Heart right ventricle (tissue), 16 donors: ENCODE measurements at places on chromosomes 12 and 14.

DNA sequence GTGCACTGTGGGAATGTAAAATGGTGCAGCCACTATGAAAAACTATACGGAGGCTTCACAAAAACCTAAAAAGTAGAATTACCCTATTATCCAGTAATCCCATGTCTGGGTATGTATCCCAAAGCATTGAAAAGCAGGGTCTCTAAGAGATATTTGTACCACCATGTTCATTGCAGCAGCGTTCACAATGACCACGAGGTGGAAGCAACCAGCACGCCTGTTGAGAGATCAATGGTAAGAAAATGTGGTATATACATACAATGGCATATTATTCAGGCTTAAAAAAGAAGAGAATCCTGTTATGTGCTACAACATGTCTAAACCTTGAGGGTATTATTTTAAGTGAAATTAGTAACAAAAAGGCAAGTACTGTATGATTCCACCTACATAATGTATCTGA is 910 bp upstream of the NOPCHAP1 start:
- no peak for DNase-seq

DNA sequence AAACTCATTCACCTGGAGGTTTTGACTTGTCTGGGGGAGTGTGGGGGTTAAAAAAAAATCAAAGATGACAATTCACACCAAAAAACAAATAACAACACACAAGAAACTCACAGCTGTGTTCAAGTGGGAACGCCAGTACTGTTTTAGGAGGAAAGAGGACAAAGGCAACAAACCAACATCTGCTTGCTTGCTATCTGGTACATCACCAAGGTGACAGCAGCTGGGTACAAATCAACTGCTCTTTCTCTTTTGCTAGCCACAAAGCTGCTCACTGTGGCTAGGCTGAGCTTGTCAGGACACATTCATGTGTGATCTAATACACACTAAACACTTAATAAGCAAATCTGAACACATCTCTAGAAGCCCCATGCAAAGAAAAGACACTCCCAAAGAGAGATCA is 128.0 kb upstream of the RAP1B start:
- DNase-seq: no peak

DNA sequence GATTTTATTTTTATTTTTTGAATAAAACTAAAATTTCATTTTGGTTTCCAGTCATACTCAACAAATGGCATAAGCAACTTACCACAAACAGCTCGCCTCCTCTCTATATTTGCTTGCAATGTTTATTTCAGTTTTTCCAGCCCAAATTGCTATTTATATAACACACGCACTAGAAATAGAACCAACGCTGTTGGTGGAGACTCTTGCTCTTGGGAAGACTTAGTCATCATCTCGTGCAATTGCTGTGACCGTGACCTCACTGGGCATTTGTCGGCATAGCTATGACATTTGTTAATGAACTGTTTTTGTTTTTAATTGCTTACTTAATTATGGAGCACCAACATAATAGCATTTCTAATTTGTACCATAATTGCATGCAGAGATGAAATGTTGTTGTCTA is 153.1 kb upstream of the OTX2 start:
- DNase-seq: no peak

DNA sequence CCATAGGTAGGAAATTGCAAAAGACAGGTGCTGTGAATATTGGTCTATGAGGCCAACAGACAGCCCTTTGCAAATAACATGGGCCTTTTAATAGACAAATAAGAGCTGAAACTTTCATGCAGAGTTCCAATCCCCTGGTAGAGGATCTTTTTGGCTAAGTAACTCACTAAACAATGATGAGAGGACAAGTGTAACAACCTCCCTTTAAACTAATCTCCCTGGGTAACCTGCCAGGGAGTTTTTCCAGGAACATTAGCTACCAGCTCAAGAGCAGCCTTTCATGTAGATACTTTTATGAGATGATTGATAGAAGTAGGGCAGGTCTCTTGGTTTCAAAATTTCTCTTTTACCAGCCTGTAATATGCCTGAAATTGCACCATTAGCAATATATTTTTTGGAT is 13.8 kb upstream of the CACNA1C start:
- no peak for DNase-seq

GRCh38 chr12:80040075-80040738 is 59.1 kb upstream of the OTOGL start:
- DNase-seq: no peak

- DNase-seq: no peak
Observed at GRCh38 chr14:54435500-54435981, 5.6 kb downstream of the CNIH1 start.

GRCh38 chr12:52689239-52689638 is 9.0 kb upstream of the KRT1 start:
- no peak for DNase-seq

- no peak for DNase-seq
Observed at GRCh38 chr12:4771960-4772566, 51.9 kb downstream of the GALNT8 start.

GRCh38 chr14:31560759-31561154 is 447 bp upstream of the NUBPL start:
- no peak for DNase-seq
